Stimulated activated CD4-positive, alpha-beta T cell treated with anti-CD3 and anti-CD28 coated beads, Interleukin-15, amount 100 ng/mL, for 24 hours (primary cell): ENCODE measurements at places on chromosomes 11 and 22.

GRCh38 chr11:72984453-72985077 is 157.6 kb downstream of the FCHSD2 start:
- DNase-seq: no peak

DNA sequence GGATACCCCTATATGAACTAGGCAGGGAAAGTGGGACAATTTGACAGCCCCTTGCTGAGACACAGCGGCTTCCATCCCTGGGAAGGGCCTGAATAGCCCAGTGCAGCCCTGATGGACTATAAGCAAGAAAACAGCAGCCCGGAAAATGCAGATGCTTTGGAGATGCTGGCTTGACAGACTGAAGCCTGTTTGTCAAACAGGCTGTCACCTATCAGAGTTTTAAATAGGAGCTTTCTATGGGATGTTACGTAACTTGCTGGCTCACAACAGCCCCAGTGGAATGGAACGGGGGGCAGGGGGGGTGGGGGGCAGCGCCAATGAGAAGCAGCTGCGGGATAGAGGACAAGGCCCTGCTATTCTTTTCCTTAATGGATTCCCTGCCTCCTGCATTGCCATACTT is 91.9 kb upstream of the NTM start:
- DNase-seq: no peak

DNA sequence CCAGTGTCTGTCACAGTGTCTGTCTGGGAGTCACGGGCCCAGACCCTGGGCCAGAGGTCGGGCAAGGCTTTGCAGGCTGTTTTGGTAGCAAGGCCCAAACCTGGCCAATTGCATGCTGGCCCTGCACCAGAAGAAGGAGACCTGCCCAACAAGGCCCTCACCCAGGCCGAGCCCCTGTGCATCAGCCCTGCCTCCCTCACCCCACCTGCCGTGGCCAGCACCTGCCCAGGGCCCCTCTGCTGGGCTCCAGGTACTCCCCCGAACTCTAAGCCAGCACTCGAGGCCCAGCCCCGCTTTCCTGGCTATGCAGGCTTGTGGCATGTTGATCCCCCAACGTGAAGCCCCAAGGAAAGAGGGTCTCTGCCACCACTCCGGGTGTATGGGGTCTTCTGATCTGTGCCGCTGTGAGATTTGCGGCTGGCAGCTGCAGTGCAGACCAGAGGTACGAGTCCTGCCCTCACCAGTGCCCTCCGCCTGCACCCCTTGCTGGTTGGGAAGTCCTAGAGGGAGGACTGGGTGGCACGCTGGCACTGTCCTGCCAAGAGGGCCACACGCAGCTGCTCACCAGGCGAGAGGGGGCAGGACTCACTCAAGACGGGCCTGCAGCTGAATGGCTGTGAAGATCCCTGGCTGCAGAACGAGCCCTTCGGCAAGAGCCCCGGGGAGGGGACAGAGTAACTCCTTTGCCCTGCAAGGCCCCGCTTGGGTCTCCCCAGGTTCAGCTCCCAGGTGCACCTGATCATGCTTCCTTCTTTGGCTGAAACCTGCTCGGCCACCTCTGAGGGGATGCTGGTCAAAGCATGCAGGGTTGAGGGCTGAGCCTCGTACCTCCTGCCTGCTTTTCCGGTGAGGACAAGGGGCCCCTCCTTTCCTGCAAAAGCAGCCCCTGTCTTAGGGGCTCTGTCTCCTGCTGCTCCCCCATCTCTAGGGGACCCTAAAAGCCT is 6.7 kb upstream of the SEPTIN5 start:
- no peak for DNase-seq

- peak; percentile 62 for DNase-seq
Observed at GRCh38 chr11:75275581-75275980, 35.0 kb downstream of the TPBGL start.

GRCh38 chr22:23010430-23010829 is 59.9 kb upstream of the GNAZ start:
- DNase-seq: no peak

DNA sequence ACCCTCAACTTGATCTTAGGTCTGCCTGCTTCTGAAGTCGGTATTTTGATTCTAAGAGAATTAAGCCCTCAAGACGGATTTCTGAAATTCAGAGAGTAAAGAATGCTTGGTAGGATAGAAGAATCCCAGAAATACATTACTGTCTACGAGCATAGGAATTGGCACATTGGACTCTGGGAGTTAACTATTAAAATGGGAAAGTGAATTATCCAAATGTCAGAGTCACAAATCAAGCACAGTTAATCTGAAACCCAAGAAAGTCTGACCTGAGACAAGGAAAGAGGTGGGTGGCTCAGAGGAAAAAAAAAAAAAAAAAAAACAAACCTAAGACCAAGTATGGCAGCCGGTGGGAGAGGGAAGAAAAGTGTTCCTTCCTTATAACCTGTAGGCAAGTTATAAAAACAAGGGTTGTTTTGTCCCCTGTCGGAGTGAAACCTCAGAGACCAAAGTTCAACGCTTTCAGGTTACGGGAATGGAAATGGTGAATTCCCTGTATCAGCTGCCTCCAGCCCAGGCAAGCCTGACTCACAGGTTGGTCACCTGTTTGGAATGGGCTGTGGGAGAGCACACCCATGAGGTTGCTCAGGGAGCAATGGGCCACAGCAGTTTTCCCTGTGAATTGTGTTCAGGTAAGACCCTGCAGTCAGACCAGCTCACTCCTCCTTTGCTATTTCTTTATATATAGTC is 139.0 kb downstream of the ETS1 start:
- no peak for DNase-seq
